Kidney (tissue), 22 donors: ENCODE measurements at places on chromosomes 13 and 19. TPM values are rescaled to one million over a fixed set of nuclear protein-coding genes. Genes with fewer than 3 reads are reported as not detected.

The C1QTNF9B gene
- total RNA-seq, result not detected

The RDH8 gene
- not detected for total RNA-seq

The PRX gene
- total RNA-seq, result 4.5 TPM

The KIR3DL1 gene
- total RNA-seq, result 0.25 TPM

The ZNF99 gene
- total RNA-seq, result 0.25 TPM

- DNase-seq, result peak; percentile 61
Observed at GRCh38 chr13:21077788-21078353, 16.5 kb upstream of the LATS2 start.

GRCh38 chr13:109717686-109718085 lies 68.7 kb downstream of the IRS2 start:
- no peak for DNase-seq

- DNase-seq, result no peak
Observed at GRCh38 chr19:23311551-23311950, 61.4 kb upstream of the ZNF724 start.

- DNase-seq, result no peak
Observed at GRCh38 chr13:73741111-73741510, 393.1 kb downstream of the KLF12 start.

- DNase-seq, result no peak
Observed at GRCh38 chr13:42495255-42495654, 78.7 kb upstream of the TNFSF11 start.

DNA sequence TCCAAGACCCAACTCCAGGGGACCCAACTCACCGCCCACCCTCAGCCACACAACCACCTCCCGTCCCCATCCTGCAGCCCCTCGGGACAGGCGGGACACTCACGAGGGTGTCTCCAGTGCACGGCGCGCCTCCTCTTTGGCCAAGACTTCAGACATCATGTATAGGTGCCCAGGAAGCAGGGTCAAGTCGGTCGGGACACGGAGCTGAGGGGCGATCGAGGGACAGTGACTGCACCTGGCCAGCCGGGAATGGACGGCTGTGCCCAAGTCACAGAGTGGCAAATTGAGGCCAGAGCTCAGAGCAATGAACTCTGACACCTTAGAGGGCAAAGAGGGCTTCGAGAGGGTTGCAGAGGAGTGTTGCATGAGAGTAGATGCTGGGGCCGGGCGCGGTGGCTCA lies 8.8 kb downstream of the STAP2 start:
- DNase-seq, result no peak

DNA sequence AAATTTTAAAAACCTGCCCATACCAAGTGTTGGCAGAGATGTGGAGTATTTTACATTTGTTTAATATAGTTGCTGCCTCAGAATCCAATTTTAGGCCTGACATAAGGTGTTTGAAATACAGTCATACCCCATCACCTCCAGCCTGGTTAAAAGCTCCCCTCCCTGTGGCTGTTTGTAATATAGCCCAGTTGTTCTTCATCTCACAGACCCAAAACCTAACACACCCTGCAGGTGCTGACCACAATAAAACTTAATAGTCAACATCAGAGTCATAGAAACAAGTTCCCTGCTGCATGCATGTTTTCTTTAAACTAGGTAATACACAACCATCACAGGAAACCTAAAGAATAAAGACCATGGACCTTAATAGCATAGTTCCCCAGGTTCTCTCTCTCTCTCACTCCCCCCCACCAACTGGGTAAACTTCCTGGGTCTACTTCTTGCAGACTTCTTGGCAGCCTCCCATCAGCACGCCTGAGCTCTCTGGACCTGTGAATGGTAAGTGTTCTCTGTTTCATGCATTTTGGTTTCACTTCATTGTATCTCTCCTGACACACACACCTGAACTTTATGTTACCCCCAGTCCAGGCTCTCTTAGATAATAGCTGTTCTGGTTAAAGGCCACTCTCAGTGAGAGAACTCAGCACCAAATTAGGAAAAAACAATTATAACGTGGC lies 1369.9 kb downstream of the EFNB2 start:
- no peak for DNase-seq

DNA sequence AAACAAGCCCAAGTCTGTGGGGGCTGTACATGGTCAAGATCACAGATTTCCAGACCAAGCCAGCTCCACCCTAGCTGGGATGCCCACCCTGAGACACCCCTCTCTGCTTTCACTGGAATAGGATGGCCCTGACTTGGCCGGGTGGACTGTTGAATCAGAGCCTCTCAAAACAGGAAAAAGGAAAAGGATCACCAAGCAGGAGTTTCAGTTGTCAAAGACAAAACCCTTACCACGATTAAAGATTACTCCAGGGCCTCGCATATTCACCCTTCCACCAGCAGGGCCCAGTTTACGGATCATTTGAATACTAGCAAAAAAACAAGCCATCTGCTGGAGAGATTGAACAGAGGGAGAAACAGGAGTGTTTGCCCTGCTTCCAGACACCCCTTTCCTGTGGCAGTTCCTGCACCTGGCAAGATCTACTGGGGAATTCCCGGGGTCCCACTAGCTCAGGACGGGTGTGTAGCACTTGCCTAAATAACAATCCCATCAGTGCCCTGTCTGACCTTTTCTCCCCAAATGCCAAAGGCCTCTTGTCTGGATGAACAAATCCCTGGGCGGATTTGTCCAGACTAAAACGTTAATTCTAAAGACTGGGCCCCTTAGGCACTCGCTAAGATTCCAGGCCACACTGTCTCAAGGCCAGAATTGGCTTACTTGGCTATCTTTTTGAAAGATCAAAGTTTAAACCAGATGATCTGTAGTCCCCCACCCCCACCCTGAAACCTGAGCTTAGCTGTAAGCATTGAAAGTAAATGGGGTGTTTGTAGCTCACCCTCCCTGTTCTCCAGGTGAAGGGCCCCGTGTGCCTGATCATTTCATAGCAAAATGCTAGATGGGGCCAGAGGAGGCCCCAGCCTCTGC lies 38.4 kb downstream of the ACTN4 start:
- no peak for DNase-seq

GRCh38 chr19:46718157-46718933 lies 1.4 kb upstream of the PRKD2 start:
- DNase-seq, result no peak

- DNase-seq, result peak; percentile 60
Observed at GRCh38 chr19:28881616-28882015, 331.3 kb downstream of the UQCRFS1 start.

DNA sequence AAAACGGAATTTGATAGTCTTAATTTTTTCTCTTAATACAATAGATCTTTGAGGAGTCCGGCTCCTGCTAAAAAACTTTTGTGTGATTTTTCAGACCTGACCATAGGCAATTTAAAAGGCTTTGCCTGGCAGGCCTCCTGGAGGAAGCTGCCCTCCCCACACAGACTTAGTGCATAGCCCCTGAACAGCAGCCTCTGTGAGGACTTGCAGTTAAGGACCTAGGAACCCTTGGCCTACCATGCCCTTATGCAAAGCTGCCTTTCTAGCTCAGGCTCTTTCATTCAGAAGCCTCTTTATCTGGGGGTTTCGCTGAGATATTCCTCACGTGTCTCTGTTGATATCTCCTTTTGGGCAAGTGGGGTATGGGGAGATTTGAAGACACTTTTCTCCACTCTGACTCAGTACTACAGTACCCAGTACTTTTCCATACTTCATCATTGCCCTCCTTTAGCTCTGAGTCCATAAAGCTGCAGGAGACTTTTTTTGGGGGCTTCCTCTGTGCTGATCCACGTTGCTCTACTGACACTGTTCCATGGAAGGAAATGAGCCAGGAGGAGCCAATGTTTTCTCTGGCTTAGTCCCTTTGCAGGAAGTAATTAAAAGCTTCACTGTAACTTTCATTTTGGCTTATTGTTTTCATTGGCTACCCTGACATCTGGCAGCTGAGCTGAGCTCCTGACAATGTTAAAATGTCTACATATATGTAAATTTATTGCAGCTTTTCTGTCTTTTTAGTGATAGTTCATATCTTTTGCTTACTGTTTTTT lies 283.1 kb downstream of the TDRD3 start:
- no peak for DNase-seq

DNA sequence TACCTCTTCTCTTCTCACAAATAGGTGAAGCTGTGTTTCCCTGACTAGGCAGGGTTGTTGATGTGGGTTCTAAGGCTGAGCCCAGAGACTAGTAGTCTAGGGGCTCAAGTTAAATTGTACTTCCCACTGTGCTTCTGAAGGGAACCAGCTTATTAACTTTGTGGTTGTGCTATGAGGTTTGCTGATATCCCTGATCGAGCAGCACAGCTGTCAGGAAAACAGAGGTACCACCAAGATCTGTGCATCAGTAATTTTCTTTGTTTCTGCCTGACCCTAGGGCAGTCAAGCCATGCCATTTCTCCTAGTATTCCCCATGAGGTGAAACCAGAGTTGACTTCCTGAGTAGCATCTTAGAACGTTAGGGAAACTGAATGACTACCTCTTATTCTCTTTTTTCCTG lies 853.8 kb upstream of the MIR17HG start:
- DNase-seq, result no peak

- DNase-seq, result no peak
Observed at GRCh38 chr19:6098574-6098973, 11.7 kb downstream of the RFX2 start.

DNA sequence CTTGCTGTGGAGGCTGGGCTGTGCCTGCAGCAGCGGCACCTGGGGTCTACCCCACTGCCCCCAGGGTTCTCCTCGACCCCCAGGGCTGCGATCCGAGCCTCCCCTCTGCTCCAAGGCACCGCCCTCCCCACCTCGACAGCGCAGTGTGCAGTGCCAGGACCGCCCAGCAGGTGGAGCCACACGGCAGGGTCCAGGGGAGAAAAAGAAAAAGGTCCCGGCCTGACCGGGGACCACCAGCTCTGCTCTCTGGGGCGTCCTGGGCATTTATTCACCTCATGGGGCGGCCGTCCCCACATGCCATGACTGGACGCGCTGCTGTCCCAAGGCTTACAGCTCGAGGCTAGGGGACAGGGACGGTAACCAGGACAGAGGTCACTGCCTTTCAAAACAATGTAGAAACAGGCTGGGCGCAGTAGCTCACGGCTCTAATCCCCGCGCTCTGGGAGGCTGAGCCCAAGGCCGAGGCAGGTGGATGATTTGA lies 10.6 kb downstream of the REXO1 start:
- peak; percentile 59 for DNase-seq

DNA sequence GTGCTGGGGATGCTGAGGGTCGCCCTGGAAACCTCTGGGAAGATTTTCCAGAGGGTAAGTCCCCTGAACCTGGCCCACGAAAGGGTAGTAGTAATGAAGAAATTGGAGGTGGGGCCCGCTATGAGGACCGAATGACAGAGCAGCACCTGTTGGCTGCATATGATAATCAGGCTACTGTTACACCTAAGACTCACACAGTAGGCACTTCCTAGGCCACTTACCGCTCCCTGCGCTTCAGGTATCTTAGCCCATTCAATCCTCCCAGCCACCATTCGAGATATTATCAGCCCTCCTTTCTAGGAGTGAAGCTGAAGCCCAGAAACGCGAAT lies 4.3 kb upstream of the LRFN3 start:
- no peak for DNase-seq

DNA sequence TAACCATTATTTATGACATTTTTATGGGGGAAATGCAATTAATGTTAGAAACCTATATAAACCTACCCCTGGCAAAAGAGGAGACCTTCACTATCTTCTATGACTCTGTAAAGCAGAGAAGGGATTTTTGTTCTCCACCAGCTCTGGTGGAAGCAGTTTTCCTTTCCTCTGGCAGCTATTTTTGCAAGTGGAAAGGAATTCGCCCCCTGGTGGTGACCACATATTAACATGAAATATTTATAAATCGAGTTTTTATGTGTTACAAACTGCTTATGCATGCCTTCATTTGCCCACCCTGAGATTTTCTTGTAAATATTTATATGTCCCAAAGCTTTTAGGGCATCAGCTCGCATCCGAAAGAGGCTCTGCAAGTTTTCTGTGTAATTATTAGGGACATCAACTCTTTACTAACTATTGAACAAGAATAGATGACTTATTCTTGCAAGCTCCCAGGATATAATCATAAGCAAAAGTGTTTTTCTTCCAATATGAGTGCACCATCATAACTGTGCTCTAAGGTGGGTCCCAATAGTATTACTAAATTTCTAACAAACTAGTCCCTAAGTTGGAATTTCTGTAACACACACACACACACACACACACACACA lies 62.4 kb downstream of the SERTM1 start:
- DNase-seq, result peak; percentile 73

- DNase-seq, result peak; percentile 55
Observed at GRCh38 chr13:27997904-27998522, 9.5 kb upstream of the URAD start.

- DNase-seq, result no peak
Observed at GRCh38 chr13:23696610-23697009, 126.4 kb downstream of the TNFRSF19 start.
